ENCODE measurements at places on chromosomes 3 and 15.
A peak's percentile ranks its signal among the peaks of the same experiment; 100 is the strongest.

GRCh38 chr3:10404876-10405275 lies 84.0 kb upstream of the SEC13 start:
- DNase-seq: no peak

DNA sequence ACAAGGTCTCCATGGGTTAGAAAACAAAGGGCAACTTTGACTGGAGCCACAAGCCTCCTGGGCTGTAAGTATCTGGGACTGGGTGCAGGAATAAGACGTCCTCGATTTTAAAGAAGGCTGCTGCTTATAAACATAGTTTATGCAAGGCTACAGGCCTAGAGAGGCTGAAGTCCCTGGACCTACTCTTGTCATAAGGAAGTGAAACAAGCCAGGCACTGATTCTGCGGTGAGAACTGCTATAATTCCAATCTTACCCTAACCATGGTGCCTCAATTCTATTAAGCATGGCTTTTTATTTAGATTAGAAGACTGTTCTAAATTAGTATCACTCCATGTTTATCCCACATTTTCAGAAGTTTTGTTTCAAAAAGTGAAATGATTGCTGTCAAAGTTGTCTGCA lies 777.6 kb downstream of the PLOD2 start:
- DNase-seq: no peak

DNA sequence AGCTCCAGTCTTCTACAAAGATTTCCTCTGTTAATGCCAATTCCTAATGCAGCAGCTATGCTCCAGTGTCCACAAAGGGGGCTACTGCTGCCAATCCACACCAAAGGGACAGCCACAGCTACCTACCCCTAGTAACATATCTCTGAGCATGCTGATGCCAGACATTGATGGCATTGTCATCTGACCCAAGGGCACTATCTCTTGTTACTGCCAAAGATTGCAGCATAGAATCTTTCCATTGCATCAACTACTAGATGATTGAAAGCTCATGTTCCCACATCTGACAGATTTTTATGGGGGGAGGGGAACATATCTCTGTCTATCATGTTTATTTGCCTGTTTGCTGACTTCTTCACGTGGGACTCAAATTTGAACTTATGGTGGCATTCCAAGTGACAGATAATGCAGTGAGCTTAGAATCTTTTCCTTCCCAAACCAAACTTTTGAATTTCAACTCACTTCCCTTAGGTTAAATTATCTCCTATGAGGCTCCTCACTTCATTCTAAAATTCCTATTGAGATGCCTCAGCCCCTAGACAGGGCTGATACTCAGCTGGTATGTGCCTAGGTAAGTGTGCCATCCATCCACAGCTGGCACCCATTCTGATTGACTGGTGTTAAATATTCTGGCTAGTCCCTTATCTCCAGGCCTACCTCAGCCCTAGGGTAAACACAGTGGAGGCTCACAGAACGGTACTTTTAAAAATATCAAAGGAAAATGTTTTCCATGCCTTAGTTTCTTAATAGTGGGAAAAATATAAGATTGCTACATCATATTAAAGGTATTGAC lies 100.3 kb downstream of the STRIT1 start:
- no peak for DNase-seq

DNA sequence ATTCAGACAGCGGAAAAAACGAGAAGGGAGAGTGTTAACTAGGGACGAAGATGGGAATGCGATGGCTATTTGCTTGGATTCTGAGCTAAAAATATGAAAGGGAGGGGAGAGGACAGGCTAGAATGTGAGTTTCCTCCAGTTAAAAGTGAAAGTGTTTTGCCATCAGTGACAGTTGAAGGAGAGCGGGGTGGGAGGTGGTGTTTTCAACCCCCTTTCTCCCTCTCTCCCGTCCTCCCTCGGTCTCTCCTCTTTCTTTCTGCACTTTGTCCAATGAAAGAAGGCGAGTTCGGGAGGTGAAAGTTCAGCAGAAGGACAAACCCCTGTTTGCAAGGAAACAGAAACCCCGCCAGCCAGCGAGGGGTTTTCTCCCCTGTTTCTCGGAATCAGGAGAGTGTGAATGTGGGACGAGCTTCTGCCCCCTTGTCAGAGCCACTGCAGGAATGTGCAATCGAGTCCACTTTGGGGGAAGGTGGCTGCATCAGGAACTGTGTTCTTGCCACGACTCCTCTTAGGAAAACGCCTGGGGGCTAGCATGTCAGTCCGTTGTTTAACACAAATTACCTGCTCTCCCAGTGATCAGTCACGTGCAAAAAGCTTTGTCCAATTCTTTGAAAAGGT lies 975 bp upstream of the FOXP1 start:
- no peak for DNase-seq

GRCh38 chr3:192915304-192915703 lies 2.4 kb downstream of the MB21D2 start:
- peak; percentile 58 for DNase-seq

DNA sequence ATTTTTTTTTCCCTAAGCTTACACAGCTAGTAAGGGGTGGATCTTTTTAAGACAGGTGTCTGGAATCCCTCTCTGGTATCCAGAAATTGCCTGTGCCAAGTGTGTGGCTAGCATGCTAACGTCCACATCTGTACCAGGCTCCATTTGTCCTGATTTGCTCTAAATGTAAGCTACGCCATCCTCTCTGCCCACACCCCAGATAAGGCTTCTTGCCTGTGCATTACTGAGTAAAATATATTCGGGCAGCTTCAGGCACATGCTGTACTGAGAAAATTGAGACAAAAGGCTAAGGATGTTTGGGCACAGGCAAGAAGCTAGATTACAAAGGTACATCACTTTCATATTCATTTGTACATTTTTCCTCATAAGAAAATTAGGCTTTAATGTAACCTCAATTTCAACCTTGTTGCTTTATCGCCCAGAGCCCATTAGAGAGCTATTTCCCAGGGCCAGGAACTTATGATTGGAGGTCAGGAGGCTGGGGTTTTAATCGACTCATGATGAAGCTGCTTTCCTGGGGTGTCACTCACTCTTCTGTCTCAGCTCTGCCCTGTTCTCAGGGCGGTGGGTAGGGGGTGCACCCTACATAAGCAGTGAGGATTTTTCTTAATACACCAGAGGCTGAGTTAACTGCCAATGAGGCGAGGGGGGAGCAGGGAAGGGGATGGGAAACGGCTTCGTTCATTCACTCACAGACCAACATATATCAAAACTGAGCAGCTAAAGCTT lies 106.3 kb downstream of the RORA start:
- DNase-seq: no peak

GRCh38 chr3:113193719-113194118 lies 17.6 kb upstream of the BOC start:
- no peak for DNase-seq

GRCh38 chr15:43118286-43118685 lies 12.4 kb upstream of the UBR1 start:
- no peak for DNase-seq

- no peak for DNase-seq
These were observed 4.4 kb upstream of the SNX22 start for GRCh38 chr15:64146885-64147681.

GRCh38 chr3:61908382-61908781 lies 347.0 kb downstream of the PTPRG start:
- no peak for DNase-seq

DNA sequence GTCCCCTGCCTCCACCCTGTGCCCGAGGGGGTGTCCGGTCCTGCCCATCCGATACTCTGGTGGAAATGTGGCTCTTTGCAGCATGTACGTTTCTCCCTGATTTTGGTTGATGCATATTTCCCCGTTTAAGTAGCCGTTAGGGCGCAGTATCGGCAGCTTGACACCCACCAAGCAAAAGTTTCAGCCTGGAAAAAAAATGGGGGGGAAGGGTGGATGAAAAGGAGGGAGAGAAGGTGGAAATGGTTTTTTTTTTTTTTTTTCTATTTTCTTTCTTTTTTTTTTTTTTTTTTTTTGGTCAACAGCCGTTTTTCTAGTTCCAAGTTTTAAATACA lies 1.3 kb downstream of the RAP2B start:
- DNase-seq: no peak

- no peak for DNase-seq
These were observed 63.3 kb upstream of the LRRC3B start for GRCh38 chr3:26559227-26559626.

GRCh38 chr3:145971186-145971585 lies 189.8 kb downstream of the PLOD2 start:
- DNase-seq: no peak

- DNase-seq: no peak
These were observed 208.1 kb downstream of the MINAR1 start for GRCh38 chr15:79640206-79640605.

- no peak for DNase-seq
These were observed 5.9 kb upstream of the MORF4L1 start for GRCh38 chr15:78866803-78867202.

GRCh38 chr3:49498239-49498638 lies 28.2 kb downstream of the DAG1 start:
- no peak for DNase-seq

DNA sequence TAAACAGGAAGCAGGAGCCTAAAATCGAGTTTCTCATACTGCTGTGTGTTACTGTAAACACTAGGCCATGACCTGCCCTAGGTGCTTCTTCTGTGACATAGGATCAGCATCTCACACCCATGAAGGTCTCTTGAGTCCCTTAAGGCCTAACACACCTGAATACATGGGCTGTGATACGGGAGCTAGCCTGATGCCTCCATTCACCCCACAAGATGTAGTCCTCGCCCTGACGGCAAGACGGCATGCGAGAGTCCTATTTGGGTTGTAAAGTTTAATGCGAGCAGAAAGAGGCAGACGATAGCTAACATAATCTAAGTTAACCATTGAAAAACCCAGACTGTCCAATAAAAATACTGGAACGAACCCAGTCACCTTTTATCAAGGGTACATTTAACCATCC lies 241.1 kb upstream of the ICE2 start:
- DNase-seq: no peak

DNA sequence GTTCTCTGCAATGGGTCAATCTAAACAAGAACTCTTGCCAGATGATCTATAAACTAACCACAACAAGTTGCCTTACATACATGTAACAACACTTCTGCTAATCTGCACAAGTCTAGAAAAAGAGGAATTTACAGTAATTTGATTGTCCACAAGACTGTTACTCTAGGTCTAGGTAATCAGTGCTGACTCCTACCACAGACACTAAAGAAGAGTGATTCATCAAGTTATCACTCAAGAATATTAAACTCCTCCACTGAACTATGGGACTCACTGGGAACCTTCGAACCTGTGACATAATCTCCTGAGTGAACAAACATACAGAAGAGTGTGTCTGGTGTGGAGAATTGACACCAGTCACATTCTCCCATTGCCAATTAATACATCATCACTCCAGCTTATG lies 138.3 kb downstream of the ANXA2 start:
- no peak for DNase-seq

DNA sequence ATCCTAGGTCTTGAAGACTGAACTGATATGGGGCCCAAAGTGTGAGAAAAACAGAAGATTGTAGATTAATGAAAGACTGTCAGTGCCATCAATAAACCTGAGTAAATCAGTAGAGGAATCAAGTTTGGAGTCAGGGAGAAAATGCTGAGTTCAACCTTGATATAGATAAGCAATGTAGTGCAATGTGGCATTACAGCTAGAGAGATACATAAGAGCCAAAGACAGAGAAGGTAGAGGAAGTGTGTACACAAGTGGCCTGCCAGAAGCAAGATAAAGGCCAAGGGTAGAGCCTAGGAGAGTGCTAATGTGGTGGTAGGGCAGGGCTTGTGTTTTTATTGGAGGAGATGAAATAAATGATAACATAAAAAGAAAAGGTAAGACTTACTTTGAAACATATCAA lies 26.0 kb upstream of the EID1 start:
- no peak for DNase-seq

- DNase-seq: no peak
These were observed 401.5 kb upstream of the GOLIM4 start for GRCh38 chr3:168497183-168497582.

GRCh38 chr3:45635475-45636256 lies 41.1 kb downstream of the LIMD1 start:
- DNase-seq: no peak

GRCh38 chr15:54564166-54564565 lies 585.9 kb downstream of the UNC13C start:
- DNase-seq: no peak

DNA sequence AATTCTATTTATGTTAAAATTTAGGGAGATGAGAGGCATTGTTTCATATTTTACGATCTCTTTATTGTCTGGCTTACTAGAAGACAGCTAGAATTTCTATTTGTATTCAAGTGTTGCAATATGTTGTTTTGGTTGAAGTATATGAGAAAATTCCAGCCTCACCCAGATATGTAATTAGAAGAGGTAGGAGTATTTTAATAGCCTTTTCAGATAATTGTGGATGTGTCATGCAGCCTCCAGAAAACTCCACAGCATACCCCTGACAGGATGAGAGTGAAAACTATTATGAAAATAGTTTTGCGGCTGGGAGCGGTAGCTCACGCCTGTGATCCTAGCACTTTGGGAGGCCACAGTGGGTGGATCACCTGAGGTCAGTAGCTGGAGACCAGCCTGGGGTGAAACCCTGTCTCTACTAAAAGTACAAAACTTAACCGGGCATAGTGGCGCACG lies 21.5 kb upstream of the USP3 start:
- DNase-seq: no peak

GRCh38 chr3:174667386-174667785 lies 191.7 kb upstream of the NAALADL2 start:
- DNase-seq: no peak

DNA sequence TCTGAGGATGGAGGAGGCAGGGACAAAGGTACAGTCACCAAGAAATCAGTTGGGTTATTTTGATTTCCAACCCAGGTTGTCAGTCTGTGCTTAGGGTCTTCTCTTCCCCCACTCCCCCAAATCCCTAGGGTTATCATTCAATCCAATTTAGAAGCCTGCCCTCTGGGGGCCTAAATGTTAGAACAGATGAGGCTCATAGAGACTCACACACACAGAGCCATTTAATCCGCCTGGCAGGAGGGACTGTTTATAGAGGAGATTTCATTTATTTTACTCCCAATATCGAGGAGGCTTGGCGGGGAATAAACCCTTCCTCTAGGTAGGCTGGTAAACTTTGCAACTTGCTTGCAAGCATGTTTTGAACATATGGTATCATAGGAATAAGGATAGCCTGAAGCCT lies 52.8 kb downstream of the RHCG start:
- no peak for DNase-seq

- DNase-seq: no peak
These were observed 31.1 kb downstream of the FILIP1L start for GRCh38 chr3:100083209-100083608.

GRCh38 chr15:68644996-68645395 lies 66.2 kb downstream of the CORO2B start:
- no peak for DNase-seq

DNA sequence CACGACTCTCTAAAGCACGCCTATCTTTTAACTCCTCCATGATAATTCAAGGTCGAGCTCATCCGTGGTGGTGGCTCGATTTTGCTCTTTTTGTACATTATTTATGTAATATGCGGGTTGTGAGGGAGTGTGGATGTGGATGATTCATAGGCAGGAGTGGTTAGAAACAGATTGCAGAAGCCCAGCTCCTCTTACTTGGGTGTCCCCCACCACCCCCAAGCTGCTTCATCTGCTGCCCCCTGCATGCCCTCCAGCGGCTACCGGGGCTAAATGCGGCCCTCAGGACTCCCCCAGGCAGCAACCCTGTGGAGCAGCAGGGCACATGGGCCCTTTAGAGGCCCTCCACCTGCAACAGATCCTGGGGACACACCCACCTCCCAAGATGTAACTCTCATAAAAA lies 111.5 kb upstream of the SELENOK start:
- DNase-seq: no peak

- DNase-seq: no peak
These were observed 36.9 kb upstream of the ARPP21 start for GRCh38 chr3:35602395-35602936.

- DNase-seq: no peak
These were observed 227.7 kb downstream of the ROBO2 start for GRCh38 chr3:77267589-77267988.
